ENCODE measurements at places on chromosomes 16 and 17.

- DNase-seq, result no peak
Observed at GRCh38 chr17:83005639-83006038, 73.8 kb upstream of the METRNL start.

DNA sequence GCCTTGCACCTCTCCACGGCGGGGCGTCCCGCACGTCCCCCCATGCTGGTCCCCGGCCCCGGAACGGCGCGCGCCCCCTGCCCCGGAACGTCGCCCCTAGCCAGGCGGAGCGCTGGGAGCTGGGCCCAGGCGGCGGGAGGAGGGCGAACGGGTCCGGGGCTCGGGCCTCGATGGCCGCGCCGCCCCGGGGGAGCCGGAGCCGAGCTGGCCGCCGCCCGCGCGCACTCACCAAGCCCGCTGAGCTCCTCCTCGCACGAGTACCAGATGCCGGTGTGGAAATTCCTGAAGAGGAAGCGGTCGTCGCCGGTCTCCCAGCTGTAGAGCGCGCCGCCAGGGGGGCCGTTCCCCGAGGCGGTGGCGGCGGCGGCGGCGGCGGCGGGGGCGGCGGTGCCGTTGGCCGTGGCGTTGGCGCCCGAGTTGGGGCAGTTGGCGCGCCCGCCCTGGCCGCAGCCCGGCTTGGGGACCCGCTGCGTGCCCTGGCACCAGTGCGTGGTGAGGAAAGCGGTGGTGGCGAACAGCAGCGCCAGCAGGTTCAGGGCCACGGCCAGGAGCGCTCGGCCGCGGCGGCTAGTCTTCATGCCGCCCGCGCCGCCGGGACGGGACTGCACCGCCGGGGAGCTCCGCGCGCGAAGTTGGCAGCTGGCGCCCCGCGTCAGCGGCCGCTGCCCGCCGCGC, 530 bp downstream of the GSG1L start:
- no peak for DNase-seq

DNA sequence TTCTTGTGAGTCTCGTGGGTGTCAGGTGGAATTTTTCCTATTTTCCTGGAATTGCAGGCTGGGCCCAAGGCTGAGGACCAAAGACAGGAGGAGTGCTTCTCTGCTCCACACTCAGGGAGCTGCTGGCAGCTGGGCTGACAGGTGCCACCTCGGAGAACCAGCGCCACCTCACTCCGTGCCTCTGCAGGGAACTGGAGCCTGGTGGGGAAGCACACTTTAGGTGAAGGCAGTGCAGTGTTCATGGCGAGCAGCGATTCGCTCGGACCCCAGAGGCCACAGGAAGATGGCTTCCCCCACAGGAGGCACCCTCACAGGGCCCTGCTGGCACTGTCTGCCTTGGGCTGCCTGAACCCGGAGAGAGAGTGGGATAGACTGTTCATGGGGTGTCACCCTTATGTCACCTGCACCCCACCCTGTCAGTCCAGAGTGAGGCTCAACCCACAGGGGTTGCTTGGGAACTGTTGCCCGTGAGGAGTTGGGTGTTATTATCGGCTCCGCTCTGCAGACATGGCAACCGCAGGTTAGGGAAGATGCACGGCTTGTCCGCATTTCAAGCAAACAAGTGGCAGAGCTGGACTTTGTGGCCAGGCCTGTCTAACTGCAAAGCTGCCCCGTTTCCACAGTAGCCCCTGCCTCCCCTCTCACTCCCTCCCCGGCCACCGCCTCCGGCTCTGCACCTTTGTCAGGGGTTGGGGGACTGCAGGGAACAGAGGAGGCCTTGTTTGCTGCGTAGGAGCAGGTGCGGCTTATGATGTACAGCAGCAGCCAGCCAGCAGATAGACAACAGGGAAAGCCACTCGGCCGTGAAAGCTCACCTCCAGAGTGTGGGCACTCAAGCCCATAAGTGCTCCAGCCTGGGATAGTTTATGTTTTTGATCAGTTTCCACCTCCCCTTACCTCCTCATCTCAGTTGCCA, 15.5 kb downstream of the TBC1D24 start:
- DNase-seq, result no peak

- no peak for DNase-seq
Observed at GRCh38 chr17:49156256-49156655, 23.7 kb downstream of the B4GALNT2 start.

GRCh38 chr16:67391424-67392300, 1.6 kb downstream of the TPPP3 start:
- no peak for DNase-seq

DNA sequence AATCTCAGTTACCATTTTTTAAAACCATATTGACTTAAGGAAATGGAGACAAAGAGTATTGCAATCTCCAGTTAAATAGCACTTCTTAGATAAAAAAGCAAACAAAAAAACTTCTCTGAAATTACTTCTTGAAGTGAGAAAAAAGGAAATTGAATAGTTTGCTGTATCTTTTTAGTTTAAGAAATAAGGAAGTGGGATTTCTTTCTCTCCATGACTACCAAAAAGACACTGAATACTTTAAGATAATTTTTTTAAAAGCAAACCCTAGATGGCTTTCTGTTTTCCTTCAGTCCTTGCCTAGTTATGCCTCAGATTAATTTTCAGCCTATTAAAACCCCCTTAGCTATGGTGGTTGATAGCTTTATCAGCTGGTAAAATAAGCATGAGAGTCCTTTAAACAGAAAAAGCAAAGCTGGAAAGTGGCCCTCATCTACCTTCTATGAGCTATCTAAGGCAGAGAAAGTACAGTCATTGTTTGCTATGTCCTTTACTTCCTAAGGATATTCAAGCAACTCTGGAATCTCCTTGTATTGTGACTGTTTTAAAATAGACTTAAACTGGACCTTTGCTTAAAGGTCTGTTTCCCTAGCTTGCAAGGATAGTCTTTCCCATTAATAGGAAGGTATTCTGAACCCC, 28.6 kb downstream of the TPPP3 start:
- DNase-seq, result no peak

DNA sequence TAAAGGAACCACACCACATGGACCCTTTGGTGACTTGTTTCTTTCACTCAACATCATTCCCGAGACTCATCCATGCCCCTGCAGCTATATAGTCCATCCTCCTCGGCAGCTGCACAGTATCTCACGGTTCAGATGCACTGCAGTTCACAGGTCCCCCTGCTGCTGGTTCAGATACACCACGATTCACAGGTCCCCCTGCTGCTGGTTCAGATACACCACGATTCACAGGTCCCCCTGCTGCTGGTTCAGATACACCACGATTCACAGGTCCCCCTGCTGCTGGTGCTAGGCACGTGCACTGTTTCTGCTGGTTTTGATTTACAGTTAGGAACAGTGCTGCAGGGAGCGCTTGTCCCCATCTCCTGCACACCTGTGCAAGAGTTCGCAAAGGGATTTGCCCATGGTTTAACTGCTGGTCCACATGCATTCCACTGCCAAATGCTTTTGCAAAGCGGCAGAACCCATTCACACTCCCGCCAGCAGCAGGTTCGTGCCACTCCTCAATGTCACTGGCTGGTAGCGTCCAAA, 3.8 kb downstream of the HSDL1 start:
- no peak for DNase-seq

GRCh38 chr17:77089124-77089490, 51.7 kb upstream of the SEC14L1 start:
- DNase-seq, result no peak

- DNase-seq, result peak; percentile 73
Observed at GRCh38 chr17:63700528-63701455, 867 bp upstream of the LIMD2 start.
